ENCODE measurements at places on chromosomes 7 and 10. TPM values are rescaled to one million over a fixed set of nuclear protein-coding genes. Genes with fewer than 3 reads are reported as not detected.

DNAH11 gene
- 0.13 TPM for total RNA-seq

ADAMTS14 gene
- total RNA-seq = not detected

ARMH3 gene
- 5.3 TPM for total RNA-seq

LRIT1 gene
- total RNA-seq = not detected

RADIL gene
- total RNA-seq = 1.7 TPM

CC2D2B gene
- 0.13 TPM for total RNA-seq
